ENCODE measurements at places on chromosomes 4 and X.
A peak's percentile ranks its signal among the peaks of the same experiment; 100 is the strongest.

DNA sequence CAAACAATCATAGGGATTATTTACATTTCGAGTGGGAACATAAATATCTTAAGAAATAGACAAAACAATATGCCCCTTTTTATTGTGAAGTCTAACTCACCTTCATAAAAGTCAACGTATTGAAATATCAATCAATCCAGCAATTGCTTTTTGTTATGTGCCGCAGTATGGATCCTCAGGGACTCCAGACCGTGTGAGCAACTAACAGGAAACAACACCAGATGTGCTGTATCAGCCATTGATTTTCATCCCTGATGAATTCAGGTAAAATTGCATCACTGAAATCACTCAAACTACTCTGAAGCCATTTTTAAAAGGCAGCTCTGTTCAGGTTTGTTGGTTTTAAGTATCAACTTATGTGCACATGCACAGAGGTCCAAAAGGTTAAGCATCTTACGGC, 197.3 kb upstream of the FAT1 start:
- DNase-seq: no peak

- DNase-seq: no peak
Measured at GRCh38 chr4:109552237-109552636, 7.8 kb upstream of the MCUB start.

DNA sequence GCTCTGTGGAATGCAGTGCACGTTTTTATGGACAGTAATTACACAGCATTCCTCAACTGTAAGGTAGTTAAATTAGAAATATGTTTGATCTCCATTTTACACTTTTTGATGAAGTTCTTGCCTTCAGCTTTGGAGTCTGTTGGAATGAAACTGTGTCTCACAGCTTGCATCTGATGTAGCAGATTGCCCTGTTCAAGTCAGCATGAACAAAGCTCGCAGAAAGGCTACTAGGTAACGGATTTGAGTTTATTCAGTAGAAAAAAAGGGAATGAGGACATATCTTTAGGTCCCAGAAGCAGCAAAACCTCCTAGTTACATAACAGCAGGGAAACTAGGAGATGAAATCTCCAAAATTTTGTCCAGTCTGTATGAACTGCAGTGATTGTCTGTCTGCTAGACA, 24.3 kb upstream of the CBLL2 start:
- no peak for DNase-seq

- DNase-seq: no peak
Measured at GRCh38 chr4:139617702-139618490, 47.7 kb upstream of the MGST2 start.

DNA sequence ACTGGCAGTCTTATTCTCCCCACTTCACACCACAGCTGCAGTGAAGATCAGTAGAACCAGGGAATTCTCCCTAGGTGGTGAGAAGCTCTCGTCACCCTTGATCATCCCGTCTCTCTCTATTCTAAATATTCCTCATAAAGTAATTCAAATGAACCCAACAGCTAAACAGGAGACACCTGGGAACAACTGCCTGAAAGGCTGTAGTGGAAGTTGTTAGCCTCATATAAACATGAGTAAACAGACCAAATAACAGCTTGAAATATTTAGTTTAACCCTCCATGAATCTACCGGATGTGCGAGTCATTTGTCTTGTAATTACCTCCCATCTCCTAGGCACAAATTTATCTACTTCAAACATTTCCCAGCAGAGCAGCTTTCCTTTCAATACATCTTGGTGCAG, 30.4 kb upstream of the APELA start:
- peak; percentile 55 for DNase-seq

DNA sequence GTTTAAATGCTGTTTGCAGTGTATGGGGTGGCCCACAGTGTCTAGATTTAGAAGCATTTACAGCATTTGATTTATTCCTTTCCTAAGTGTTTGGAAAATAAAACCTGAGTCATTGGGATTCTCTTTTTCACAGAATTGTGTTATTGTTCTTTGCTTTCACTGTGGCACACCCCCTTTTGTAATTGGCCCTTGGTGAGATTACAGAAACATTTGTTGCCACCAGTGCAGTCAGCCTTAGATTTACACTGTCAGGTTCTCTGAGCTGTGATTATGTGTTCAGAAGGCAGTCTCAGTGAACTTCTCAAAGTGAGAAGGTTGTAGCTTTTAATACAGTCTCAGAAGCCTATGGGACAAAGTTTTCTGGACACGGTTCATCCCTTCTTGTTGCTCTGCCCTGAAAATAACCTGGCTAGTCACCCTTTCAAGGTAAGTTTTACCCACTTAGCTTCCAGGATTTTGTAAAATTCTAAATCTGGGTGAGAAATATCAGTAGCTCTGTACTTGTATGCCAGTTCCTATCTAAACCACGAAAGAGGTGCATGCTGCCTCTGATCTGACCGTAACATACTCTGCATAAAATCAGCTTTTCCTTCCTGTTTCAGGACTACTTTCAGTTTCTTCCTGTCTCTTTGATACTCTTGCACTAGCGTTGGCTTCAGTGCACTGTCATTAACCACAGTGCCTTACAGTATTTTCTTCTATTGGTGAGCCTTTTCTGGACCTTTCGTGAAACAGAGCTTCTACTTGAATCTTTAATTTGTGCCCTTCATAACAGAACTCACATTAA, 12.6 kb downstream of the RUFY3 start:
- peak; percentile 9 for DNase-seq

DNA sequence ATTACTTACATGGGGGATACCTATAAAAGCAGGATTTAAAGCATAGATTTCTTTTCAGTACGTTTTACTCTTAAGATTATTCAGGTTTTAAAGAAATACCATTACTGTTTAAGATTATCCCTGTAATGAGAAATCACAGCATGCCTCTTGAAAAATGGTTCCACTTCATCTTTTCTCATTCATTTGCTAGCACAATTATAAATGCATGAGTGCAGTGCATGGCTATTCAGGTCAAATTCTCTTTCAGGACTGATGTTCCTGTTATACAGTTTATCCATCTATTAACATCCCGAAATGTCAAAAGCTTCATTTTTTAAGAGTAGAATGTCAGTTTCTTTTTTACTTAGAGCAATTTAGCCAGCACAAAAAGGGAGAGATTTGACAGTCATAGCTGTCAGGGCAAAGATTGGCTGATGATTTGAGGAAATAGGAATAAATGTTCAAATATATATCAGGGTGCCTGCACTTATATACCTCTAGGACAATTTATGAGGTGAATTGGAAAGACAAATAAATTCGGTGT, 135.2 kb downstream of the ADGRL3 start:
- no peak for DNase-seq

GRCh38 chr4:143420227-143420626, 83.6 kb downstream of the GAB1 start:
- no peak for DNase-seq

GRCh38 chr4:3074846-3075651, 568 bp downstream of the HTT start:
- DNase-seq: peak; percentile 30

- DNase-seq: no peak
Measured at GRCh38 chr4:135238940-135239339, 1037.4 kb upstream of the PABPC4L start.

DNA sequence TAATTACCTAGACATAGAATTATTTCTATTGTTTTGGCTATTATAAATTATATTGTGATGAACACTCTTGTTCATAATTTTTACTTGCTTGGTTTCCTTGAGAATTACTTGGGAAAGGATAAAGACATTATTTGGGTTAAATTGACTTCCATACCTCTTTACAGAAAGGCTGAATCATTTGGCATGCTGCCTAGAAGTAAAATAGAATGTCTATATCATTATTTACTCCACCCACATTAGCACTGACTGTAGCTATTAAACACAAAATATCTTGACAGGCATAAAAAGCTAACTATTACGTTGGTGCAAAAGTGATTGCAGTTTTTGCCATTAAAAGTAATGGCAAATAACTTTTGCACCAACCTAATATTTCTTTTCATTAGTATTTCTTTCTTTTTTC, 29.7 kb upstream of the ADH6 start:
- DNase-seq: no peak

DNA sequence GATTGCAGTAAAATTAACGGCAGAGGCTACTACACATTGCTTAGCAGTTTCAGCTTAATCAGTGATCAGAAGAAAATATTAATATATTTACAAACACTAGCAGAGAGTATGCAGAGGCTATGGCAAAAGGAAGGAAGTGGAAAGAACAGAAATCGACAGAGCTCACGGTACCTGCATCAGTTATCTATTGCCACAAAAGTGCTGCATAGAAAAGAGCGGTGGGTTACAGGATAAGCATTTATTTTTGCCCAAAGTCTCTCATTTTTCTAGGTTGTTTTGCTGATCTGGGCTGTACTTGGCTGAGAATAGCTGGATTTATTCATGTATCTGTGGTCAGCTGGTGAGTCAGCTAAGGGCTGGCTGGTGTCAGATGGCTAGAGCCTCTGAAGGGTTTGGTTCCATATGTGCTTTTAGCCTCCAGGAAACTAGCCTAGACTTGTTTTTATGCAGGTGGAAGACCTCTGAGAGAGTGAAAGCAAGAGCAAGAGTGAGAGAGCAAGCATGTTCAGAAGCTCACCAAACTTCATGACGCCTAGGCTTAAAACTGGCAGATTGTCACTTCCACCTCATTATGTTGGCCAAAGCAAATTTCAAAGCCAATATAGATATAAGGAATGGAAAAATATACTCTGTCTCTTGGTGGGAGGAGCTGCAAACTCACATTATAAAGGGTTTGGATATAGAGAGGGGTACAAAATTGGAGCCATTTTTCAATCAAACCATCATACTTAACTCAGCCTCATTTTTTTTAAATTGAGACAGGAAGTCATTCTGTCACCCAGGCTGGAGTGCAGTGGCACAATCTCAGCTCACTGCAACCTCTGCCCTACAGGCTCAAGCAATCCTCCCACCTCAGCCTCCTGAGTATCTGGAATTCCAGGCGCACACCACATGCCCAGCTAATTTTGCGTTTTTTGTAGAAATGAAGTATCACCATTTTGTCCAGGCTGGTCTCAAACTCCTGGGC, 153.2 kb upstream of the RPL34 start:
- no peak for DNase-seq

DNA sequence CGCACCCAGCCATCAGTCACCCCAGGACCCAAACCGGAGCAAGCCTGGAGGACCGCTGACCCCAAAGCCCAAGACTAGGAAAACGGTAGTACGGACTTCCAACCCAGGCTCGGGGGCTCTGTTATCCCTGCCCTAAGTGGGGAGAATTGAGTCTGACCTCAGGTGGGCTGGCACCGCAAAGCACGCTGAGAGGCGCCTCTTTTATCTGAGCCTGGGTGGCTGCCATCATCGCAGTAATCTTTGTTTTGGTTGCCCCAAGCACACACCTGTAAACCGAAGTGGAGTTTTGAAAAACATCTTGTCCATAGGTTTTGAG, 894 bp upstream of the SH3RF1 start:
- no peak for DNase-seq

DNA sequence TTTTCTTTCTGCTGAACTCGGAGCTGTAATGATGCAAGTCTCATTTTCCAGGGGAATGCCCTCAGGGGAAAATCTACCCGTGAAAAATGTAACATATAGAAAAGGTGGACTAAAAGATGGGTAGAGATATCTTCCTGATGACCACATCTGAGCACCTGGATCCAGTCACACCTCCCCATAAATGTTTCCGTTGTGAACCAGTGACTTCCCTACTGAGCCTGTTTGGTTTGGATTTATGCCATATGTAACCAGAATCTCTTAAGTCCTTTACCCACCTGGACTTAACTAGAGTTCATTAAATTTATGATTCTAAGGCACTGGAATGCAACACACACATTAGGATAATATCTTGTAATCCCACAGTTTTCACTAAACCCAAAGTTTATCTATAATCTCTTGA, 171.1 kb downstream of the ZNF330 start:
- DNase-seq: no peak

GRCh38 chrX:16060252-16060651, 63.1 kb upstream of the GRPR start:
- no peak for DNase-seq

DNA sequence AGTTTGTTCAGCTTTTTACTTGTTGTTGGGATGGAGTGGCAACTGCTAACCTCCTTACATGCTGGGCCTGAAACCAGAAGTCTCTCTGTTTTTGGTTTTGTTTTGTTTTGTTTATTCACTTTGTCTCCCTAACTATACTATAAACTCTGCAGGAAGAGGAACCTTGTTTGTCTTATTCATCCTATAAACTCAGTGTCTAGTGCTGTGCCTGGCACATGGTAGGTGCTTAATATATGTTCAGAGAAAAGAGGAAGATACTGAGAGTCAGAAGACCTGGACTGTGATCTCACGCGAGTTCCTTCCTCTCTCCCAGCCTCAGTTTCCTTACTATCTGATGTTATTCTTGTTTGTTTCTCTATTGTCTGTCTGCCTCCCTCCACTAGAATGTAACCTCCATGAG, 71.3 kb downstream of the PRPS1 start:
- DNase-seq: no peak

DNA sequence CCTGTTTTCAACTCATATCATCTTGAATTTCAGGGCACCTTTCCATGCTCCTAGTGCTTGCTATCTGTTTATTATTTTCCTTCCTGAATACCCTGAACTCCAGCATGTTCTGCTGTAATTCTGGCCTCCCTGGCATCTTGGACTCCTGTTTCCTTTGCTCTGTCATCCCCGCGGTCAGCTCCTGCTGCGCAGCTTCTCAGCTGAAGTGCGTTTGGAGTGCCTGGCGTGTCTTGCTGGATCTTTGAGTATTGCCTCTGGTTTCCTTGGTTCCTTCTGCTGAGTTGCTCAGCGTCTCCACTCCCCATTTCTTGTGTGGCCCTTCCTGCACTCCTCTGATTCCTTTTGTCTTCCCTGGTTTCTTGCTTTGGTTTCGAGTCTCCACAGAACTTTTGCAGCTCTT, 84.4 kb downstream of the HTT start:
- DNase-seq: no peak

DNA sequence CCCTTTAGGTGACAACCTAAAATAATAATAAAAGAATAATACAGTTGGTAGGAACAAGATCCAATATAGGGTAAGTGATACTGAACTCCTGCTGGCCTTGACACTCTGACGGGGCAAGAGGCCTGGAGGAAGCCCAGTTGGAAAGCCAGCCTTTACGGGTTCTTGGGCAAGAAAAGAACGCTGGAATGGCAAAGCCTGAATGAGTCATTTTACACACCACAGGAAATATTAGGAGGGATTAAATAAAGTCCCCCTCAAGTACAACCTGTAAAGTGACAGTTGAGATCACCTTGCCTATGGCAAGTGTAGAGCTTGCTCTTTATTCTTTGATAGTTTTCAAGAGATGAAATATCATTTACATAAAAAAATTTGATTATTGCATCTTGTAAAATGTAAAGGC, 244.5 kb upstream of the TLL1 start:
- no peak for DNase-seq

DNA sequence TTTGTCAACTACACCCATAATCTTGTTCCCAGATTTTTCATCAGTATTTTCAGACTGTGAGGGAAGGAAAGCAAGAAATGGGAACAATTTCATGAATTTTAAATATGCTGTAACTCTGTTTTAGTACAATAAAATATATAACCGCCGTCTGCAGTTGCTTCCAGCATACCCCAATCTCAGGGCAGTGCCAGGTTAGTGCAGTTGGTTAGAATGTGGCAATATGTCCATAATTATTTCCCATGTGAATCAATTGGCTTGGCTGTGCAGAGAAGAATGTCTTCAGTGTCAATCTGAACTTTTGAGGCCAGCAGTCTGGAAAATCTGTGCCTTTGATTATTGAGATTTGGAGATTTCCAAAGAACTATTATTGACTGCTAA, 5.0 kb upstream of the MMAA start:
- no peak for DNase-seq

GRCh38 chrX:11641349-11642065, 24.2 kb downstream of the ARHGAP6 start:
- no peak for DNase-seq
